ENCODE measurements at places on chromosomes 4 and X.

GRCh38 chrX:12412561-12412960, 274.3 kb downstream of the FRMPD4 start:
- no peak for DNase-seq

GRCh38 chr4:106707776-106708463, 328.2 kb downstream of the DKK2 start:
- peak; percentile 2 for DNase-seq

DNA sequence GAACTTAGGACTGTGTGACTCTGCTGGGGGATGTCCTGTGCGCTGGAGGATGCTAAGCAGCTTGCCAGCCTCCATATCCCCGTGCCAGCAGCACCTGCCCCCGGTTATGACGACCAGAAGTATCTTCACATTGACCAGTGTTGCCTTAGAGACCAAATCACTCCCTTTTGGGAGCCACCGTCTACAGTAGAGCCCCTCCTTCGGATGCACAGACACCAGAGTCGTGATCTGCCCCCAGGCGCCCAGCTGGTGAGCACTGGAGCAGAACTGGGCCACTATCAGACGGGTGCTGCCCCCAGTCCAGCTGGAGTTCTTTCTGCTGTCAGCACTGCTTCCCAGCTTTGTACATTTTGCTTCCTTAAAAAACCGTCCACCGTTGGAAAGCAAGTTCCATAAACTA, 30.0 kb upstream of the TADA2B start:
- no peak for DNase-seq

- DNase-seq: no peak
Observed at GRCh38 chrX:57899064-57899463, 11.2 kb downstream of the ZXDA start.

DNA sequence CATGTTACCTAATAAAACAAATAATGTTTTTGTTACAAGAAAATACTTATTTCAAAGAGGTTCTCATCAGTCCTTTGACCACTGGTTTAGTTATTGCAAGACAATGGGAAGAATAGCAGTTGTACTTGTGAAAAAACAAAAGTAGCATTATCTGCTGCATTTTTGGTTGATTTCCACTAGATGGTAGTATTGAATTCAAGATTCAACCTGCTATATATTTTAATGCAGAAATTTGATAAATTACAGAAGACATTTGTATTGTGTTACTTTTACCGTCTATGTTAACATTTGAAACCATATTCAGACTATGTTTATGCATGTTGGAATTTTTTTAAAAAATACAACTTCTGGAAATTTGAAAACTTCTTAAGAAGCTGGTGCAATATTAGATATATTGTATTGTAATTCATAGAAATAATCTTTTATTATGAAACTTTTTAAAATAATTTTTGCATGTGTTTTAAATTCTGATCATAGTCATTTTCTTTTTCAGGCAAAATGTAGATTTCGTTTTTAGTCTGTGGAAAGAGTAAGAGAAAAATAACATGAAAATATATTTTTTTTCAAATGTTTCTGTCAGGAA, 56.4 kb downstream of the SPCS3 start:
- peak; percentile 79 for DNase-seq

GRCh38 chrX:124414281-124414680, 67.9 kb downstream of the SH2D1A start:
- no peak for DNase-seq

DNA sequence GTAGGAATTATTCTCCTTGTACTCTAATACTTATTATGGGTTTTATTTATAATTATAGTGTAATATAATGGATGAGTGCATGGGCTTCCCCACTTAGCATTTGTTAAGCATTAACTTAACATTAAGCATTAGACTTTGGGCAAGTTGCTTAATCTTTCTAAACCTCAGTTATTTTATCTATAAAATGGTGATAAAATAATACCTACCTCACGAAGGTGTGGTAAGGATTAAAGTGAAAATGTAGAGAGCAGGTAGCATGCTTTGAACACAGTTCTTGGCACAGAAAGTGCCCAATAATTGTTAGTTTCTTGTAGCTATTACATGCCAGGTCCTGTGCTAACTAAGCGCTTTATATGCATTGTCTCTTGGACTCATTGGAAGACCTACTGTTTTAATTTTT, 2.6 kb downstream of the MSMO1 start:
- no peak for DNase-seq

DNA sequence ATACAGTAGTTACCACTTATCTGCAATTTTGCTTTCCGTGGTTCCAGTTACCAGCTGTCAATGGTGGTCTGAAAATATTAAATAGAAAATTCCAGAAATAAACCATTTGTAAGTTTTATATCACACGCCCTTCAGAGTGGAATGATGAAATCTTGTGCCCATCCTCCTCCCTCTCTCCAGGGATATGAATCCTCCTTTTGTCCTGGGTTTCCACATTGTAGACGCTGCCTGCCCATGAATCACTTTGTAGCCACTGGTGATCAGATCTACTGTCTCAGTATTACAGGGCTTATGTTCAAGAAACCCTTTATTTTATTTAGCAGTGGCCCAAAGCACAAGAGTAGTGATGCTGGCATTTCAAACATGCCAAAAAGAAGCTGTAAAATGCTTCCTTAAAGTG, 198.6 kb downstream of the KCNIP4 start:
- no peak for DNase-seq

DNA sequence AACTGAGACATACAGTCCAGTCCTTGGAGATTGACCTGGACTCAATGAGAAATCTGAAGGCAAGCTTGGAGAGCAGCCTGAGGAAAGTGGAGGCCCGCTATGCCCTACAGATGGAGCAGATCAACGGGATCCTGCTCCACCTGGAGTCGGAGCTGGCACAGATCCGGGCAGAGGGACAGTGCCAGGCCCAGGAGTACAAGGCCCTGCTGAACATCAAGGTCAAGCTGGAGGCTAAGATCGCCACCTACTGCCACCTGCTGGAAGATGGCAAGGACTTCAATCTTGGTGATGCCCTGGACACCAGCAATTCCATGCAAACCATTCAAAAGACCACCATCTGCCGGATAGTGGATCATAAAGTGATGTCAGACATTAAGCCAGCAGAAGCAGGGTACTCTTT, 20.4 kb upstream of the FRMPD3 start:
- DNase-seq: peak; percentile 34

- DNase-seq: no peak
Observed at GRCh38 chr4:106569146-106570031, 200.8 kb upstream of the GIMD1 start.

GRCh38 chrX:139126493-139126892, 404.0 kb upstream of the F9 start:
- peak; percentile 8 for DNase-seq

DNA sequence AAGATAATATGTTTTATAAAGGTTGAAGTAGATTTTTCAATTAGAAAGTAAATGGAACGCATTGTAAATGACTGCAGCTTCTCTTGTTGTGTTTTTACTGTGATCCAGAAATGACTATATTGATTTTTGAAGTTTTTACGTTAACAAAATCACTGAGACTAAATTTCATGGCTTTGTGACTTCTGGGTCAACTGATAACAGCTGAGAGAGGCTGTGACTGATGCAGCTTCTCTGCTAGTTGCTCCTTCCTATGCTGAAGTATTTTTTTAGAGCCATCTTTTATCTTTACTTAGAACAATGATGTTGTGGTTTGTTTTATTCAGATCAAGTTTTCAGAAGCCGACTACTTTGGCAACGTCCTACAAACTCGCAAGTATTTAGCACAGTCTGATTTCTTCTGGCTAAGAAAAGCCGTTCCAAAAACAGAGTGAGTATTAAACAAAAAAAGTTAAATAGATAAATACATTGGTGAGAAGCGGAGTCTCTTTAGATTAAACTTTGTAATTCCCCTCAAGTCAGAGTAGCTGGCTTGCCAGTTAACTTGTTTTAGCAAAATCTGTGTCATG, 94.7 kb upstream of the CBLL2 start:
- no peak for DNase-seq

DNA sequence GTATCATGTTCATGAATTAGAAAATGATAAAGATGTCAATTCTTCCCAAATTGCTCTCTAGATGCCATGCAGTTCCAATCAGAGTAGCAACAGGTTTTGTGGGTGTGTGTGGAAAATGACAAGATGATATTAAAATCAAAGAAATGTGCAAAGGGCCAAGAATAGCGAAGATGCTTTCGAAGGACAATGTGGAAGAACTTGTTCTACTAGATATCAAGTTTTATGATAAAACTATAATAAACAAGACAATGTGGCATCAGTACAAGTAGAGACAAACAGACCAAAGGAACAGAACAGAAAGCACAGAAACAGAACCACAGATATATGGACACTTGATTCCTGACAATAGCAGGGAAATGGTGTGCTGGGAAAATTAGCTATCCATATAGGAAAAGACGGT, 9.0 kb downstream of the TAB3 start:
- no peak for DNase-seq

DNA sequence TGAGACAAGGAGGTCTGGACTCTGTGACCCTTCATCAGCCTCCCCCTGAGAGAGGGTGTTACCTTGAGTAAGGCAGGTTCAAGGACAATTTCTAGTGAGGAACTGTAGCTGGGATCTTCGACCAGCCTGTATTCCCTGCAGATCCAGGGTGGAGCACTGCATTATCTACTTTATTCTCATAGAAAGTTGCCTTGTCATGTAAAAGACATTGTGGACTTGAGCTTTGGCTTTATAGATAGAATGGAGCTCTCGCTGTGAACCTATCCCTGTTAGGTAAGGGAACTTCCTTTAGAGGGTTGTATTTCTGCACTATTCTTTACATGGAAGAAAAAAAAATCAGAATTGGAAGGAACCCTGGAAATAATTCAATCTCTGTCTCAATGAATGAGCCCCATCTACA, 91.4 kb downstream of the MAOA start:
- DNase-seq: no peak

- DNase-seq: no peak
Observed at GRCh38 chrX:136025091-136025490, 39.9 kb downstream of the SLC9A6 start.

- no peak for DNase-seq
Observed at GRCh38 chrX:147877726-147878125, 34.0 kb upstream of the FMR1 start.

Data from RKO (cell line).